ENCODE measurements at places on chromosomes 1 and 21.

DNA sequence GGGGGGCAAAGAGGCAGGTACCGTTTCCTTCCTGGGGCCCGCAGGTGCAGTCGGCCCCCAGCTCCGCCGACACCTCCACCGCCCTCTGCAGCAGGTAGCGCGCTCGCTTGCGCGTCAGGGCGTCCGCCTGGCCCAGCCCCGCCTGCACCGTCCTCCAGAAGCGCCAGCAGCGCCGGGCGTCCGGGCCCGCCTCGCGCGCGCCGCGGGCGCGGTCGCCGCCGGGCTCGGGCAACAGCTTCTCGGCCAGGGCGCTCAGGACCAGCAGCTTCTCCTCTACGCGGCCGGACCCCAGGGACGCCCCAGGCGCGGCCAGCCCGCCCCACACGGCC lies 863 bp downstream of the TARBP1 start:
- DNase-seq: peak; percentile 53

DNA sequence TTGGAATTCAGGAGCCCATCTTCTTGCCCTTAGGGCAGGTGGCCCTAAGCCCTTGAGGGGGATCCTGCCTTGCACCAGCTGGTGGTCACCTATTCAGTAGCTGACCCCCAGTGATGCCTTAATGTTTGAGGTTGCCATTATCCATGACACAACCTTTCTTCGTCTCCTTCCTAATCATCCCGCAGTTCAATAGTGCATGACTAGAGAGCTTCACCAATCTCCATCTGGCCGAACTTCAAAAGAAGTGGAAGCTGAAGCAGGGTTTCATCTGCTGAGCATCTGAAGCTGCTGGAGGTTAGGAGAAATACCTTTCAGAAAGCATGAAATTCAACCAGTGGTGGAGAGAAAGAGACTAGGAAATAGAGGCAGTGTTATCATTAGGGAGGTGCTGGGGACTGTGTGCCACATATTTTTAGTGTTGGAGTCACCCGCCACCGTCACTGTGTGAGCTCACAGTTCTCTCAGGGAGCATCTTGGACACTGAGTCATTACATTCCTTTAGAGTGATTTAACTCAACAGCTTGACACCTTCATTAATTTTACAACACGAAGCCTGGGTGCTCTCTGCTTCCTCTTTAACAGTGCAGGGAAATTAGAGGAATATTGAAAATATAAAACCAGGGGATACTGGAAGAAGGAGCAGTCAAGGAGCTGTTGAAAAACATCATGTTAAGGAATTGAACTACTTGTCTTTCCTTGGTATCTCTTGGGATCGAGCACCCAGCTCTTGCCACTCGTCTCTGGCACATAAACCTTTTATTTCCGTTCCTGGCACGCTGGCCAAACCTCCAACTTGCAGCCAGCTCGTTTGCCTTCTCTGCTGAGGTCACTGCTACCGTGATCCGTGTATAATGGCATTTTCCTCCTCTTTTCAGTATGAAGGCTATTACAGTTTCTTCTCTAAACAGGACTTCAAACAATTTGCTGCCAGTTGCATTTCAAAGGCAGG lies 53.6 kb downstream of the PEX14 start:
- DNase-seq: no peak

- no peak for DNase-seq
Observed at GRCh38 chr1:87242445-87243185, 86.1 kb upstream of the LMO4 start.

- DNase-seq: no peak
Observed at GRCh38 chr1:42730988-42731387, 9.0 kb downstream of the CLDN19 start.

GRCh38 chr1:114032271-114033215 lies 53.3 kb downstream of the OLFML3 start:
- DNase-seq: no peak

GRCh38 chr1:209104646-209105045 lies 478.9 kb upstream of the CAMK1G start:
- DNase-seq: no peak

GRCh38 chr1:59011663-59012062 lies 227.8 kb upstream of the JUN start:
- no peak for DNase-seq

GRCh38 chr1:36156329-36157114 lies 562 bp downstream of the MAP7D1 start:
- no peak for DNase-seq

DNA sequence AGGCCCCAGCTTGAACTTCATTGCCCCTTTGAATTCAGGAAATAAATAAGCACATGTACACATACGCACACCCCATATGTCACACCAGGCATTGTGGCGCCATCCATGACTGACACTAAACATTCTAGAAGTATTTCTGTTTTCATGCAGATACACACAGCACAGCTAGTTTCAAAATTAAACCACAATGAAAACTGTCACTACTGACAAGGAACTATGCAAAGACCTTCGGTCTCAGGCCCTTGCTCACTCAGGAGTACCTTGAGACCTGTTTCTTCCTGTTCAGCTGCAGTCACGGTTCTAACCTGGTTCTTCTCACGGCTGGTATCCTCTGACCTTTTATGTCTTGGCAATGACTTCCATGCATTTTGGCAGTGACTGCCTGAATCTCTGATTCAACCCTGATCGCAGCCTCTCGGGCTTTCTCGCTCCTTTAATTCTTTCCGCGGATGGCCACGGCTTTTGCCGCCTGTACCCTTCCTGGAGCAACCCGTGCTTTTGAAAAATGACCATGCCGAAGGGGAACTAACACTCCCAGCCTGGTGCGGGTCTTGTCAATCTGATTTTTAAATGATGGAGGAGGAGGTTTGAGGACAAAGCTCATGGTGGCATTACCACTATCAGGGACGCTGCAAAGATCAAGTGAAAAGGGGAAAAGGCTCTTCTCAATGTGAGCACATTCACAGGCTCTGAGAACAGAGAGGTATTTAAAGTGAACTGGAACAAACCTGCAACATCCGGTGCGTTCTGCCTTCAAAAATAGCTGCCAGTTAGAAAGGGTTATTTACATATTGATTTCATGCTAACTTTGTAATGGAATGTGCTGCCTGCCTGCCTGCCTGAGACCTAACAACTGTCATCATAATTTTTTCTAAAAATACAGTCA lies 384.6 kb downstream of the RRAGC start:
- DNase-seq: no peak

DNA sequence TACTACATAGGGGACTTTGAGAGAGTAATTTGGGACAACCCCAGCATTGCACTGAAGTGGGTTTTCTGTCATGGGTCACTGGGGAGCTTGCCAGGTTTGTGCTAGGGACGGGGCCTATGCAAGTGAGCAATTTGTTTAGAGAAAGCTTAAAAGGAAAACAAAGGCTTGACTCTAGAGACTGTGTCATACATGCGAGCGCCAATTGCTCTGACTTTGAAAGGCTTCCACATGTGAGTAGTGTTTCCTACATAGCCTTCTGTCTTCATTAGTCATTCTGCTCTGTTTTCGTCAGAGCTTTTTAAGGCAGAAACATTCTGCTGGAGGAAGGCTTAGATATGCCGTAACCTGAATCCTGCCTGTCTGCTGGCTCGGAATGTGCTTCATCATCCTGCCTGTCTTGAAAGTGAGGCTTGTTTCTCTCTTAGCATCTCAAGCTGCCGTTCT lies 28.4 kb downstream of the TRIM45 start:
- DNase-seq: no peak

DNA sequence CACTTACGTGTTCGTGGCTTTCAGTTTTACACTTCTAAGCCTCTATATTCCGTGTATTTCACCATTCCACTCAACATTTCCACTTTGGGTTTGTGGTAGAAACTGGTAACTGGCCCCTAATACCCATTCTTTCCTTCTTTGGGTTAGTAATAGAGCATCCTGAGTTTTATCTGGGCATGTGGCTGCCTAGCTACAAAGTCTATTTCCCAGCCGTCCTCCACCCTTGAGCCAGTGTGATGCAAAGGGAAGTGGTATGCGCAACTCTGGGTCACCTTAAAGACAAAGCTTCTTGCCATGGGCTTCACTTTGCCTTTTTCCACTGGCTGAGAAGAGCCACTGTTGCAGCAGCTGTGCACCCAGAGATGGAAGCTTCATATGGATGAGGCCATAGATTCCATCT lies 73.9 kb downstream of the LAMC2 start:
- DNase-seq: no peak

GRCh38 chr1:229208481-229208880 lies 62.4 kb upstream of the RAB4A start:
- DNase-seq: no peak

DNA sequence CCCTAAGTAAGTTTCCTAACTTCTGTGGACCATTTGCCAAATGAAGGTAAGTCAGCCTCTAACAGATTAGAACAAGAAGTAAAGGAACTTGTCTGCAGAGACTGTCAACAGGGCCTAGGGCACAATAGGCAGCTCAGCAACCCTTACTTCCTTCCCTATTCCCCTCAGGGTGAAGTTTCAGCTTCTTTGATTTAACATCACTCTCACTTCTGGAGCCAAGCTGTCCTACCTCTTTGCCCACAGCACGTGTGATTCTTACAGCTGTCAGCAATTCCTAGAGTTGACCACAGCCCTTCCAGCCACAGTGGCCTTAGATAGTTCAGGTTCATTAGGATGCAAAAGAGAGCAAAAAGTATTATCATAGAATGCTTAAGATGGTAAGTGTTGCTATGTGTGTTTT lies 7.6 kb upstream of the EIF4G3 start:
- DNase-seq: no peak

DNA sequence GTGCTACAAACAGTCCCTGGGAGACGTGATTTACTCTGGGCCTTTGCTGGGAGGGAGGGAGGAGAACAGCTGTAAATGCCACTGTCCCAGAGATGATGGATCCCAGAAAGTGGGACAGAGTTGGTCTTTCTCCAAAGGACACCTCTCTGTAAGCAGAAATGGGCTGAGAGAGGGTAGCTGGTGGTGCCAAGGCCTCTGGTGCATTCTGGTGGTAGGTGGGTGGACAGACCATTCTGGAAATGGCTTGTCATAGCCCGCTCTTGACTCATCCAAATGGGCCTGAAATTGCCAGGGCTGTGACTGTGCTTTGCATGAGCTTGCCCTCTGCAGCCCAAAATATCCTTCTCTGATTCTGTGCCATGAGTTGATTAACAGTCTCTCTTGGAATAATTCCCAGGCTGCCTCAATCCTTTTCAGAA lies 36.1 kb downstream of the CCDC185 start:
- DNase-seq: no peak

DNA sequence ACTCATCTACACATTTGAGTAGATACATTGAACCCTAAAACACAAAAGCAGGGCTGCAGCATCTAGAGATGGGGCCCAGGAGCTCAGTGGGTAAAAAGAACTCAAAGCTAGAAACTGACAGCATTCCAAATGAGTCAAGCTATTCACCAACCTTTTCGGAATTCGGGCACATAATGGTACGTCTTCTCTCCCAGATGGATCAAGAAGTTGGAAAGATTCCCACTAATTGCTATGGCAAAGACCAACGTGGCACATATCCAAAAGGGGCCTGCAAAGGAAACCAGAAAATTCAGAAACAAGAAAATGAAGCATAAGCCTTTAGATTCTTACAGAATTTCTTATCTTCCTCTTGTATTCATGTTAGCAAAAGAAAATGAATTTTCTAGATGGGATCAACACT lies 18.4 kb downstream of the YIPF1 start:
- no peak for DNase-seq

GRCh38 chr1:232059726-232060374 lies 433.3 kb downstream of the DISC1 start:
- DNase-seq: no peak

- DNase-seq: no peak
Observed at GRCh38 chr1:151833172-151833900, 1.7 kb upstream of the RORC start.

DNA sequence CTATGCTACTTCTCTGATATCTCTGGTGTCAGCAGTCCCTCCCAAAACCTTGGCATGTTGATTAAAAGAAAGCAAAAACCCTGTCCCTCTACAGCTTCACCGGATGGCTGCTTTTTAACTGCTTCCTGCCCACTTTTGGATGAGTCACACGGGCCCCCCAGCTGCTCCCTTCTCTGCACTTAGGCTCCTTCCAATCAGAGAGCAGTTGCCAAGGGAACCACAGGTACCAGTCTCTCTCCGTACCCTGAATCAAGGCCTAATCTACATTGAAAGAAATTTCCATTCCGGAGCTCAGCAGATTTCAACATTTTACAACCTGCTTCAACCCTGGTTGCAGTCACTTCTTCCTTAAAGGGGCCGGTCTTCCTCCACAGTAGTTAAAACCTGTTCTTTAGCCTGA lies 70.6 kb upstream of the GJB5 start:
- DNase-seq: no peak

- DNase-seq: no peak
Observed at GRCh38 chr1:184485751-184486723, 99.2 kb downstream of the C1orf21 start.

- no peak for DNase-seq
Observed at GRCh38 chr1:26434161-26434752, 2.1 kb downstream of the DHDDS start.
